SK-N-SH treated with all-trans-retinoic acid at 6 μM for 48 hours (cell line): ENCODE measurements at places on chromosomes 2 and 18.
A peak's percentile ranks its signal among the peaks of the same experiment; 100 is the strongest.

DNA sequence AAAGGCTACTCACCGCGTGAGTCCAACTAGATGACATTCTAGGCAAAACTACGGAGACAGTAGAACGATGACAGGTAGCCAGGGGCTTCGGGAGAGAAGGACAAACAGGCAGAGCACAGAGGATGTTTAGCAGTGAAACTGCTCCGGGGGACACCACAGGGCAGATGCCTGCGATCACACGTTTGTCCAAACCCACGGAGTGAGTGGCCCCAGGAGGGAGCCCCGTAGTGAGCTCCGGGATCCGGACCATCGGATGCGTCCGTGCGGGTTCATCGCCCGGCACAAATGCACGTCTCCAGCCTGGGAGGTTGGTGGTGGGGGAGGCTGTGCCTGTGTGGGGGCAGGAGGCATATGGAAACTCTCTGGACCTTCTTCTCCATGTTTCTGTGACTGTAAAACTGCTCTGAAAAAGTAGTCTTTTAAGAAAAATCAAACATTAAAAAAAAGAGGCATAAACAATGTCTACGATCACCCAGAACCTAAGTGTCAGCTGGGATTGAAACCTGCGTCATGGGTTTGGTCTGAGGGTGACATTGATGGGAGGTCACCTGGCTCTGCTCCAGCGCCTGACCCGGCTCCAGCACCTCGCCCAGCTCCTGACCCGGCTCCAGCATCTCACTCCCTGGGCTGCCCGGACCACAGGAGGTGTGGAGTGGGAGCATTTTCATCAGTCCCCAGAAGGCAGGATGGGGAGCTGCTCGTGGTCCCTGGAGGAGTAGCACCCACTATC, 83.0 kb upstream of the CTDP1 start:
- no peak; the same call in 2 of the 3 replicates for ATAC-seq

- ATAC-seq, result no peak
Measured at GRCh38 chr18:62812242-62812641, 96.9 kb downstream of the PHLPP1 start.

DNA sequence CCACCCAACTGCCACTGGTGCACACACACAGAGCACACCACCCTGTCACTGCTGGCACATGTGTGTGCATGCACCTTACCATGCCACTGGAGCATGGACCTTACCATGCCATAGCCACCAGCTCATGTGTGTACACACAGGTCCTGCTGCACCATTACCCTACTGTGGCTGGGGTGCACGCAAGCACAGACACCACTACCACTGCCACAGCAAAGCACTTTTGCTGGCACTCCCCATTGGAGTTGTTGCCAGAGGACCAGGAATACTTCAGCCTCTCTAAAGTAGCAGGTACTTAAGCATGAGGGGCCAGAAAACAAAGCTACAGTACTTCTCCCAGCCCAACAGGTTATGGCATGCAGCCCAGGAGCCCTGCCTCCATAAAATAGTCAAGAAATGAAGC, 404.8 kb downstream of the MBD2 start:
- no peak for ATAC-seq

DNA sequence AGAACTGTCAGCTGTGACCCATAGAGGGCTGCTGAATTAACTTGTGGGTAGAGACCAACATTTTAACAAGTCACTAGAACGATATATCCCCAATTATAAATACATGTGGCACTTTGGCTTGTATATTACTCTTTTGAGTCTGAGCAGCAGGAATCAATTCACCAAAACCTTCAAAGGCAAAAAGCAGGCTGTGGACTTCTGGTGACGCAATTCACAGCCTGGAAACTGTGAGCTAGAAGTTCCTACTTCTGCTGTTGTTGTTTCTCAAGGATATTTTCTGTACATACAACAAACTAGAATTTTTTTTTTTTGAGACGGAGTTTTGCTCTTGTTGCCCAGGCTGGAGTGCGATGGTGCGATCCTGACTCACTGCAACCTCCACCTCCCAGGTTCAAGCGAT, 37.3 kb downstream of the PTCD3 start:
- ATAC-seq, result no peak

DNA sequence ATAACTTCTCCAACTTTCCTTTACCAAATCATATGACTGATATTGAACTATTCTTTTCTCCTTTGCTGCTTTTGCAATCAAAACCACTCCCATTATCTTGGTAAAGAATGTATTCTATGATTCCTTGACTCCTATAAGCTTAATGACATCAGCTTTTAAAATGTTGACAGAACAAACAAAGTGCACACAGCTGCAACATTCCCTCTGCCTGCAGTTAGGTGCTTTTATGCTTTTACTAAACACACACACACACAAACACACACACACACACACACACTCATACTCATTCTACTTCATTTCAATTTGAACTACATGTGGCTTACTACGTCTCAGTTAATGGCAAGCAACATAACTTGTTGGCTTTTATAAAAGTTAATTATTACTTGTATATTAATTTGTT, 946.6 kb downstream of the DPP10 start:
- ATAC-seq, result no peak

GRCh38 chr2:74461187-74462053, 3.2 kb downstream of the WBP1 start:
- ATAC-seq, result no peak

DNA sequence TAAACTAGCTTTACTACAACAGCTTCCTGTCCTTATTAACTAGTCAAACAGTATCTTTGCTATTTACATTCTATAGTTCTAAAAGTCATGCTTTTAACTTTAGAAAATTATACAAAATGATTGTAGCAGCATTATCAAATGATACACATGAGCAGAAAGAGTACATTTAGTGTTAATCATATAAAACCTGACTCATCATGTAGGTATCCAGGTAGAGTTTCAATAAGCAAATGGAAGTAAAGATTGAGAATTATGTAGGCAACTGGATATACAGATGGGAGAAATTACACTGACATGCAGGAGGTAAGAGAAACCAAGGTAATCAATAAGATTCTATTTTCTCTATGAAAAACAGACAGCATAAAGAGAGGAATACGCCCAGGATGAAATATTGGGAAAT, 33.8 kb downstream of the TRIP12 start:
- ATAC-seq, result no peak

DNA sequence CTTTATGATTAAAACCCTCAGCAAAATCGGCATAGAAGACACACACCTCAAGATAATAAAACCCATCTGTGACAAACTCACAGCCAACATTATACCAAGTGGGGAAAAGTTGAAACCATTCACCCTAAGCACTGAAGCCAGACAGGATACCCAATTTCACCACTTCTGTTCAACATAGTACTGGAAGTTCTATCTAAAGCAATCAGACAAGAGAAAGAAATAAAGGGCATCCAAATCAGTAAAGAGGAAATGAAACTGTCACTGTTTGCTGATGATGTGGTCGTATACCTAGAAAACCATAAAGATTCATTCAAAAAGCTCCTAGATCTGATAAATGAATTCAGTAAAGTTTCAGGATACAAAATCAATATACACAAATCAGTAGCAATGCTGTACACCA, 16.4 kb upstream of the RPRD1A start:
- ATAC-seq, result no peak

- ATAC-seq, result no peak
Measured at GRCh38 chr2:52613064-52613463, 1154.5 kb upstream of the CHAC2 start.

DNA sequence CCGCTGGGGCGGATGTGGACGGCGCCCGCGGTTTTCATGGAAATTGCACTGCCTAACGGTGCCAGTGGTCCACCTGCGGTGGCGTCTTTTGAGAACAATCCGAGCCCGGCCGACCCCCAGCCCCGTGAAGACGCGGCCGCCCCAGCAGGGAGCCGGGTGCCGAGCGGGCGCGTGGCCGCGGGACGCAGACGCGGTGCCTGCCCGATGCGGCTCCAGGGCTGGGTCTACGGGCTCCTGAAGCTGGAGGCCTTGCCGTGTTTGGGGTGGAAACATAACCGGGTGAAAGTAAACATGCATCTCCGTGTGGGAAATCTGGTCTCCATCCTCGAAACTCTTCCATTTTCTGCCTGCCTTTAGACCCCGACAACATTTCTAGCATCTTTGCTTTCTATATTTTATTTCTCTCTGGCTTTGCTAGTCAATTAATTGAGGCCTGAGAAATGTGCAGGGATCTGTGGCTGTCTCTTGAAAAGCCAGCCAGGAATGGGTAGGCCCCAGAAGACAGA, 572 bp downstream of the INPP4A start:
- peak; percentile 69 for ATAC-seq

- no peak for ATAC-seq
Measured at GRCh38 chr2:227796045-227796711, 17.5 kb upstream of the CCL20 start.

- no peak for ATAC-seq
Measured at GRCh38 chr2:229627728-229628127, 86.6 kb downstream of the DNER start.

- no peak for ATAC-seq
Measured at GRCh38 chr2:164164602-164165001, 428.8 kb upstream of the FIGN start.

GRCh38 chr2:176585791-176586190, 316.5 kb downstream of the MTX2 start:
- ATAC-seq, result no peak

- peak; percentile 62 for ATAC-seq
Measured at GRCh38 chr18:54790109-54790508, 38.2 kb upstream of the RAB27B start.
